Activated T-cell treated with anti-CD3 and anti-CD28 coated beads for 1 hour (primary cell): ENCODE measurements at places on chromosomes 3 and 15.
A peak's percentile ranks its signal among the peaks of the same experiment; 100 is the strongest.

GRCh38 chr3:192010490-192010889 is 549.5 kb downstream of the PYDC2 start:
- DNase-seq: no peak

GRCh38 chr3:102745881-102746280 is 311.1 kb downstream of the ZPLD1 start:
- DNase-seq: no peak

GRCh38 chr3:56988458-56989168 is 71.9 kb upstream of the SPATA12 start:
- DNase-seq: peak; percentile 68

DNA sequence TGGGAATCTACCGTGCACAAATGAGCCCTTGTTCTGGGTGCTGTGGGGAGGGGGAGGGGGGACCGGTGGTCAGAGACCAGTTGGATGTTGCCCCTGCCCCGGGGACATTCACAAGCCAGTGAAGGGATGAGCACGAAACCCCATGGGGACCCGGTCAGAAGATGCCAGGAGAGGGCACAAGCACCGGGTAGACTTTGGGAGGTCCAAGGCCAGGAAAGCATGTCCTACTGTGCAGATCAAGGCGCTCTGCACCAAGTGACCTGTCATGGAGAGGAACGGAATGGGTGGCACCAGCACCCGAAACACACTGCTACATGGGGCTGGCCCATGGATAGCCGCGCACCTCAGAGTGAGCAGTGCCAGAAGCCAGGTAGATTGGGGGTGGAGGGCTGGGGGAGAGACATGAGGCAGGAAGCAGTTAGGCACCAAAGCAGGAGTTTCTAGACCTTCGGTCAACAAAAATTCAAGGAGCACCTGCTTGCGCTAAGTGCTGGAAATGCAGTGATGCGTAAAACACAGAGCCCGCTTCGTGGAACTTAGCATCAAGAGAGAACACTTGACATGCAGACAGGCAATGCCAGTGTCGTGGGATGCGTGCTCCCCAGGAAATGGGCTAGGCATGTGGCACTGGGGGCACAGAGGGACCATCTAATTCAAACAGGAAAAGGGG is 99.1 kb downstream of the CPN2 start:
- no peak for DNase-seq

DNA sequence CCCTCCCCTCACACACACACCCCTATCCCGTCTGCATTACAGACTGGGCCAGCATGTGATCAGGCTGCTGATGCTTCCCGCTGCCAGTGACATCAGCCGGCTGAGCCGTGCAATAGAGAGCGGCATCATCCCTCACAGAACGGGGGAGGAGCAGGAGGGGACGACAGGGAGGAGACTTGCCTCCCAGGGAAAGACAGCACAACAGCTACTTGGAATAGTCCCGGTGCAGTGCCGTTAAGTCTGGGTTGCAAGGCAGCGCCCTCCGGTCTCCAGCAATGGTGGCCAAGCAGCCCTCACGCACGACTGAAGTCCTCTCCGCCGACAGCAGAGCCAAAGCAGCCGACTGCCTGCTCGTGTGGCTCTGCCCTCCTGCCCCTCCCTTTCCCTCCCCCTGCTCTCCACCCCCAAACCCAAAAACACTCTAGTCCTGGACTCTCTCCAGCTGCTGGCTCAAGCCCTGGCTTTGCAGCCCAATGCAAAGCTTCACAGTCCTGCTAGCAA is 31.5 kb upstream of the RPS17 start:
- no peak for DNase-seq

- DNase-seq: no peak
Observed at GRCh38 chr15:29818141-29818540, 4.1 kb downstream of the TJP1 start.

DNA sequence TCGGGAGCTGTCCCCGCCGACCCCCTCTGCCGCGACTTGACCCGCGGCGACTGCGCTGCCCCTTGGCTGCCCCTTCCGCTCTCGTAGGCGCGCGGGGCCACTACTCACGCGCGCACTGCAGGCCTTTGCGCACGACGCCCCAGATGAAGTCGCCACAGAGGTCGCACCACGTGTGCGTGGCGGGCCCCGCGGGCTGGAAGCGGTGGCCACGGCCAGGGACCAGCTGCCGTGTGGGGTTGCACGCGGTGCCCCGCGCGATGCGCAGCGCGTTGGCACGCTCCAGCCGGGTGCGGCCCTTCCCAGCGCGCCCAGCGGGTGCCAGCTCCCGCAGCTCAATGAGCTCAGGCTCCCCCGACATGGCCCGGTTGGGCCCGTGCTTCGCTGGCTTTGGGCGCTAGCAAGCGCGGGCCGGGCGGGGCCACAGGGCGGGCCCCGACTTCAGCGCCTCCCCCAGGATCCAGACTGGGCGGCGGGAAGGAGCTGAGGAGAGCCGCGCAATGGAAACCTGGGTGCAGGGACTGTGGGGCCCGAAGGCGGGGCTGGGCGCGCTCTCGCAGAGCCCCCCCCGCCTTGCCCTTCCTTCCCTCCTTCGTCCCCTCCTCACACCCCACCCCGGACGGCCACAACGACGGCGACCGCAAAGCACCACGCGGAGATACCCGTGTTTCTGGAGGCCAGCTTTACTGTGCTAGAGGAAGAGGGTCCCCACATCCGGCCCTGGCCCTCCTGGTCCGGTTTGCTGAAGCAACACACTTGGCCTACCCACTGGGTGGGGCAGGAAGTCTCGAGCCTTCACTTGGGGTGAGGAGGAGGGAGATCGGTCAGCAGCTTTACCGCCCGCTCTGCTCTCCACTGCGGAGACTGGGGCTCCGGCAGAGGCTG is at the start of gene RASSF1:
Gene RASSF1, minus strand, starts transcription at position 389 of the 882 bp plus-strand sequence. Its CDS starts 31 bp downstream, at position 358.
- peak; percentile 47 for DNase-seq

- DNase-seq: no peak
Observed at GRCh38 chr3:17411157-17411877, 331.1 kb downstream of the TBC1D5 start.

- DNase-seq: no peak
Observed at GRCh38 chr15:47394286-47394809, 323.0 kb upstream of the SEMA6D start.

- DNase-seq: no peak
Observed at GRCh38 chr3:69753179-69753775, 14.0 kb downstream of the MITF start.

DNA sequence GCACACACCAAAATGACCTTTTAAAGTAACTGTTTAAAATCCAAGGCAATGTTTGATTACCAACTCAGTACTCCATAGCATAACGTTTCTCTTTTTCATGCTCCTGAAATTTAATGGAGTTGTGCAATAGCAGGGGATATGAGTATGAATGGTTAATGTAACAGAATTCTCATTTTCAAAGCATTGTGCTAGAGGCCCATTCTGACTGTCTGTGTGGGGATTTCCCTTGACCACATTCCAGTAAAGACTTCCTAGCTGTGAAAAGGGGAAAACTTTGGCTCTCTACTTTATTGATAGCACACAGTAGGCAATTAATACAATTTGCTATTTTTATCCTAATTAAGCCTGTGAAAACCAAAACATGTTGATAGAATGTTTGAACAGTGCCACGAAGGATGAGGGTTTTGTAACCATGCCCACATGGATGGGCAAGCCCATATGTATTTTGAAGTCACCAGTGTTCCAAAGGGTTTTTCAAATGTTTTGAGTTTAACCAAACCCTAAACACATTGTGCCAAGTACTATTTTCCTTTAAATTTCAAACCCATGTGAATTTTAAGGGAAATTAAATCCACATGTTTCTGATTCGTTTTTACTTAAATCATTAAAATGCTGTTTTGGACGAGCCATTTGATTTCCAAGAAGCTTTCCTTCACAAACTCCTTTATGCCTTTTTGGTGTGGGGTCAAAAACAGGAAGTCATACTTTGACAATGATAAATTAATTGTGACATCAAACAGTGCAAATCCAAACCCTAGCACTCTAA is 261.2 kb downstream of the SHOX2 start:
- no peak for DNase-seq

- DNase-seq: no peak
Observed at GRCh38 chr15:36332301-36332700, 247.1 kb upstream of the CDIN1 start.

DNA sequence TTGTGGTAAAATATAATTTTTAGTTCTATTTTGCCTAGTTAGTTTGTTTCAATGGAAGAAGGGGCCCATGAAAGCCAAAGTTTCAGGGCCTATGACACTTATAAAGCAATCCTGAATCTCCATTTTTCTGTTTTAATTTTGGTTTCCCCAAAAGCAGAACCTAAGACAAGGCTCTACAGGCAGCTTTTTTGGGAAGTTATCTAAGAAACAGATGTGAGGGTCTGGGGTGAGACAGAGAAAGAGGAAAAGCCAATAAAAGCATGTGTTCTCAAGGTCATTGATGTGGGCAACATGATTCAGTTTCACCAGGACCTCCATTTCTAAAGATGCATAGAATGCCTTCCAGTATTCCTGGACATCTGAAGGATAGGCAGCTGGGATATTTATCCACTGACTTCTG is 598.5 kb downstream of the PDCD6IP start:
- no peak for DNase-seq

GRCh38 chr15:29633971-29634370 is 188.3 kb downstream of the TJP1 start:
- no peak for DNase-seq

GRCh38 chr15:60374628-60375081 is 23.1 kb downstream of the ANXA2 start:
- DNase-seq: no peak

DNA sequence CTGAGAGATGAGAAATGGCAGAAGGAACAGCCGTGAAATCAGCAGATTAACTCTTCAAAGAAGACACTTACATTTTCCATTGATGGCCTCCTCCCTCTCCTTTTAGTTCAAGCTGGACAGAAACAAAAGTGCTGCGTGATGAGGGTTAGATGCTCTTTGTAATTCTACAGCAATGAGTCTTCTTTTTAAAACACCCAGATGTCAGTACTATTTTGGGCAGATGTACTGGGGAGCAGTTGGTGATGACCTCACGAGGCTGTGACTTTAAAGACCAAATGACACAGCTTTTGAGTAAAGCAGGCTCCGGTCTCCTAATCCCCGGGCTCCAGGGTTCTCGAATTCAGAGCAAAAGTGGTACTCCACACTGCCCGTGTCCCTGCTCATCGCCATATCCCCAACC is 198.2 kb downstream of the SLCO3A1 start:
- DNase-seq: no peak

GRCh38 chr15:79373728-79374127 is 58.4 kb upstream of the MINAR1 start:
- DNase-seq: no peak

GRCh38 chr3:181929501-181929900 is 217.8 kb downstream of the SOX2 start:
- no peak for DNase-seq

DNA sequence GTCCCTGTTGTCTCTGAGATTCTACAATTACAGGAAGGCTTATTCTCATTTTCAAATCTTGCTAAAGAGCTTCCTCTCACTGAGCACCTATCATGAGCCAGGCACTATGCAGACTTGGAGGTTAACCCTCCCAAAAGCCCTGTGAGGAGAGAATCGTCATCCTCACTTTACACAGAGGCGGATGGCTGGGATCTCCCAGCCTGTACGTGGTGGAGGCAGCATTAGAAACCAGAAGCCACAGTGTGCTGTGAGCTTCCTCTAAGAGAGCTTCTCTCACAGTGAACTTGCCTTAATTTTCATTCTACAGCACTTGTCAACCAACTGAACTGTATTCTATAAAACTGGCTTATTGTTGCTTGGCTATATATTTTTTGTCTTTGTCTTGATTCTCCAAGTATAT is 6.1 kb upstream of the DGKG start:
- no peak for DNase-seq
